T-cell (primary cell): ENCODE measurements at places on chromosomes 5 and 9.

- no peak for DNase-seq
Measured at GRCh38 chr9:122215663-122216062, 13.1 kb downstream of the LHX6 start.

- DNase-seq = no peak
Measured at GRCh38 chr5:73119451-73120157, 771 bp upstream of the TMEM171 start.

GRCh38 chr9:11946531-11946930 is 746.7 kb upstream of the TYRP1 start:
- no peak for DNase-seq

DNA sequence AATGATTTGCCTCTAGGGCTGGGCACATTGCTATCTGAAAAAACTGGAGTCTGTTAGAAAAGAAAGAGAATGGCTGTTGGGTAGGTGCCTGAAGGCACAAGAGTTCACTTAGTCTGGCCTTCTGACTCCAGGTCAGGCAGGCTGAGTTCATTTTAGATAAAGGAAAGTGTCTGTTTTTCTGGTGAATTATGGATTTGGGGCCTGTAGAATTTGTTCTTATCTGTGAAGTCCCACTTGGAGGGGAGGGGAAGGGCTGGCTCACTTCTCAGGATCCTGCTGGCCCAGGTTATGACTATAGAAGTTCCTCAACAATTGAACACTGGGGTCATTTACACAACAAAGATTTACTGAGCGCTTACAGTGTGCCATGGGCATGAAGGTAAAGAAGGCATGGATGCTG is 11.5 kb upstream of the SEPTIN8 start:
- DNase-seq = no peak

DNA sequence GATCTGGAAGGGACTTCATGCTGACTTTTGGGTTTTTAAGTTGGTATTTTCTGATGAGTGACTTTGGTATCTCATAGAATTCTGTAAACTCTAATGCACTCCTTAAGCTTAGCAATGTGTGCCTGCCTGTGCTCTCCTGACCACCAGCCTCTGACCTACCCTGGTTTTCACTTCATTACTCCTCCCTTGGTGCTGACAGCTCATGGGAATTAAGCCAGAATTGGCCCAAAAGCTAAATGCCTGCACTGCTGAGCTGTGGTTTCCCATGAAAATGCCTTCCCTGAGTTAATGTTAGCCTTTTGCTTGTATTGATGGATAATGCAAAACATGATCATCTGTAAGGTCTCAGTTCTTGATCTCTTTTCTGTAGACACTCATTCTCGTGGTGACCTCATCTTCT is 308.0 kb downstream of the DOCK8 start:
- no peak for DNase-seq

DNA sequence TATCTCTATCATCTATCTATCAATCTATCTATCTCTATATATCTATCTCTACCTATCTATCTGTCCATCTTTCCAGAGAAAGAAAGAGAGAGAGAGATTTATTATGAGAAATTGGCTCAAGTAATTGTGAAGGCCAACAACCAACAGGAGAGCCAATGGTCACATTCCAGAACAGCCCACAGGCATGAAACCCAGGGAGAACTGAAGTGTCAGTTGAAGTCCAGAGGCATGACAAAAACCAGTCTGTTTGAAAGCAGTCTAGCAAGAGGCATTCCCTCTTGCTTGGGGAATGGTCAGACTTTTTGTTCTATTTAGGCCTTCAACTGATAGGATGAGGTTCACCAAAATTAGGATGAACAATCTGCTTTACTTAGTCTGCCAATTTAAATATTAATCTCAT is 87.6 kb upstream of the PLCXD3 start:
- DNase-seq = no peak

GRCh38 chr5:125249400-125249799 is 503.0 kb upstream of the ZNF608 start:
- no peak for DNase-seq

- DNase-seq = no peak
Measured at GRCh38 chr5:25850581-25850980, 1187.8 kb downstream of the CDH9 start.

DNA sequence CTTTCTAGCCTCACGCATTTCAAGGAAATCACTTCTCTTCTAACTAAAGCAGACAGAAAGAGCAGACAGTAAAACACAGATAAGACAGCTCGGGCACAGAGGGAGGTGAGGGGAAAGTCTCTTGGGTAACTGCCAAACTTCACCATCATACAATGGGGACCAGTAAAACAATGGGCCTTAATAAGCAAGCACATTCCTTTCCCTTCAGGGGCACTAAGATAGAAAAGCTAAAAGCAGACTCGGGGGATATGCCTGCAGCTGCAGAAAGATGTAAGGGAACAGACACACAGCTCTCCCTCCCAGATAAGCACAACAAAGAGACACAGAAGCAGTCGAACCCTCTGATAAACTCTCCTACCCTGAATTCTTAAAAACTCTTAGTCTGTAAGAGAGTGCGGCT is 15.6 kb upstream of the CKS2 start:
- no peak for DNase-seq

DNA sequence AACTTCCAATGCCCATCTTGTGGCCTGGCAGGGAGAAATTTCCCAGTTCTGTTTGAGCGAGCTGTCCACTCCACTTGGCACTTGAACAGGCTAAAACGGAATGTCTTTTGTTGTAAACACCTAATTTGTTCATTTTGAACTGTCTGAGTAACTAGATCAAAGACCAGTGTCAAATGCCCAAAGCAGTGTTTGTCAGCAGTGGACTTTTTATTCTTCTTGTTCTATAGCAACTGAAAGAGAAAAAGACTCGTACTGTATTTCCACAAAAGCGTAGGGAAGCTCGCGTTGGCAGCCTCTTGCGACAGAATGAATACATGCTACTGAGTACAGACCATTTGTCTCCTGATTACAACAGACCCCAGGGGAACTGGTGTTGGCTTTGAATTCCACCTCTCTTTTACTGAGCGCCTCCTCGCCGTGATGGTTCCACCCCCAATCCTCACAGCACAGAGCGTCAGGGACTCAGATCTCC is 601.8 kb upstream of the ZNF608 start:
- no peak for DNase-seq

- no peak for DNase-seq
Measured at GRCh38 chr9:94817291-94818177, 91.0 kb downstream of the AOPEP start.

GRCh38 chr5:81397176-81397575 is 3.2 kb upstream of the ACOT12 start:
- DNase-seq = no peak
